ENCODE measurements at places on chromosomes 4 and X.
A peak's percentile ranks its signal among the peaks of the same experiment; 100 is the strongest.

- no peak for DNase-seq
Observed at GRCh38 chr4:116877069-116877468, 208.3 kb downstream of the TRAM1L1 start.

DNA sequence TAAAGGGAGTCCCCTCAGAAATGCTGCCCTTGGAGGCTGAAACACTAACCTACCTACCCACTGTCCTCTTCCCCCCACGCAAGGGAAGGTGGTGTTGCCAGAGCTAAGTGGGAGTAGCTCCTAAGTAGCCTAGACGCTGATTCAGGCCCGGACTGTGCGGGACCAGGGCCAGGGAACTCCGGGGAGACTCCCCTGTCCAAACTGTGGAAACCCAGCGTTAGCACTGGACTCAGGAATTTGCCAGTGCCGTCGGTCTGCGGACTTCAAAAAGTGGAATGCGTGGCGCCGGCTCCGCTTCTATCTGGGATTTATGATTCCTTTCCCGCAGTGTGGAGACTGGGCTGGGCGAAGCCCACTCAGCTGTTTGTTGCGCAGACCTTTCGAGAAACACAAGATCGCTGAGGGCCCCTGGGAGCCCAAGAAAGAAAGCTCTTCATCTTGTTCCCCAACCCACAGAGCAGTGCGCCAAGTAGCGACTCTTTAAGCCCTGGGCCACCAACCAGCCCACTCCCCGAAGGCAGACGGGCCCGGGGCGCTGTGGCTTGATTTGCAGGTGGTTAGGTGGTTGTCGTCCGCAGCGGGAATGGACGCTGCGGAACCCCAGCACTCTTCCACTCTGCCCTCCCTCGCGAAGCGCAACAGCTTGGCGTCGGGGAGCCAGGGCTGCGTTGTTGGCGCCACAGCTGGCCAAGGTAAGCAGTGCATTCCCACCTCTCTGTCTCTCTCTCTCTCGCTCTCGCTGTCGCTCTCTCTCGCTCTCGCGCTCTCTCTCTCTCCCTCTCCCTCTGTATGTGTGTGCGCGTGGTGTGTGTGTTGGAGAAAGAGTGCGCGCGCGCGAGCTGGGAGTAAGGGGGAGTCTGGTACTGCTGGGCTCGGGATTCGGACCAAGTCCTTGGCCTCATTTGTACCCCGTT, 2.0 kb downstream of the TMEM255A start:
- DNase-seq, result peak; percentile 39

GRCh38 chr4:7160951-7161440, 31.3 kb upstream of the SORCS2 start:
- DNase-seq, result no peak

- no peak for DNase-seq
Observed at GRCh38 chr4:178963446-178964045, 1521.3 kb upstream of the AGA start.

Data from hypothalamus (tissue), 51 donors.